ENCODE measurements at places on chromosomes 3 and 15.

DNA sequence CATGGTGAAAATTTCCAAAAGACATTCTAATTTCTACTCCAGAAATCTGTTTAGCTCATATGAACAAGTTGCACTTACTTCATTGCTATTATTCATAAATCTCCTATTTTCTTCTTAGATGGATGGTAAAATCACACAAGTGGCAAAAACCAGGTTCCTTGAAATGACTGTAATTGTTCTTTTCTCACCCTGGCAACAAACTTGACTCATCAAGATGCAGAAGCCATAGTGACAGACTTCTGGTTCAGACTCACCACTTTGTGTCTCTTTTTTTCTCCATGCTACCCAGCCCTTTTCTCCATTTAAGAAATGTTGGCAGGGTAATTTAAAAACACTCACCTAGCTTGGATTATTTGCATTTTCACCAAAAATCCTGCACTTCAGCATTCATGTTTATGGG is 82.1 kb downstream of the LRRC28 start:
- DNase-seq, result no peak

- no peak for DNase-seq
Measured at GRCh38 chr3:100107221-100107814, 7.0 kb downstream of the FILIP1L start.

DNA sequence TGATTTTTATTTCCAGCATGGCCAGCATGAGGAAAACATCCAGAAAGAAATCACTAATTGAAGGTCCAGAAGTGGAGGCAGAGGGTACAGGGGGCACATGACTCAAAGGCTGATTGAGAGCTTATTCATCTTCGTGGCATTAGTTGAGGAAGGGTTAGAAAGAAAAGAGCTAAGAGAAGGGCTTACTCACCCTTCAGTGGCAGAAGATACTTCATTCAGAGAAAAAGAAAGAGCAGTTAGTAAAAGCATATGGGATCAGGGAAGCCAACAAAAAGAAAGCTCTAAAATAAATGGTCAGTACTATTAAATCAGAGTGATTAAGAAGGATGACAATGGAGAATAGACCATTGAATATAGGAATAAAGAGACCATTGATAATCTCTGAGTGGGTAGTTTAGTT is 25.2 kb downstream of the GAP43 start:
- DNase-seq, result no peak

GRCh38 chr3:136105044-136105443 is 91.1 kb downstream of the MSL2 start:
- DNase-seq, result no peak

DNA sequence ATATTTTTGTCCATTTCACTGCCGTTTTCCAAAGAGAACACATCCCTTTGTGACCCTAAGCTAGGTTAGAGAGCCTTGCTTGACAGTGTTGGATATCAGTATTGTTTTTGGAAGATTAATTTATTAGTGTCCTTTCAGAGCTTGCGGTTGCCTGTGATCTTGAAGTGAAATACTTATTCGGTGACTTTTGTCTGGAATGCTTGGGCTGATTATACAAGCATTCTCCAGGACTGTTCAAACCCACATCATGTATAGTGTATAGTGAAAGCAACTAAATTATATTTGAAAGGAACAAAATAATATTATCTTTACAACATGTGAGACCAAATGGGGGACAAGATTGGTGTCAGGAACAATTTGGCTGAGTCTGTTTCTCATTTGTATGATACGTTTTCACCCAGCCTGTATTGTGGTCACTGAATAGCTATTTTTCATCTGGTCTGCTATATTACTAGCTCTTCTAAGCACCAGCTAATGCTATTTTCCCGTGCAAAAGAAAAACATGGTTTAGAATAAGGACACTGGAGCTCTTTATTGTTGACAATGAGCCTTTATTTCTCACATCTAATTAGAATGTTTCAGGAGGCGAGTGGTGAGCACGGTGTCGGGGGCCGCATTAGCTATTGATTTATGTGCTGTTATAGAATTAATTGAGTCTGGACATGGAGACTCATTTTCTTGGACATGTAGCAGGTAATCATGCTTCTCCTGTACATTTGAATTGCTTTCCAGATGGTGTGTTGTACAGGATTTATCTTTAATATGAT is 158.1 kb downstream of the APBA2 start:
- DNase-seq, result no peak

DNA sequence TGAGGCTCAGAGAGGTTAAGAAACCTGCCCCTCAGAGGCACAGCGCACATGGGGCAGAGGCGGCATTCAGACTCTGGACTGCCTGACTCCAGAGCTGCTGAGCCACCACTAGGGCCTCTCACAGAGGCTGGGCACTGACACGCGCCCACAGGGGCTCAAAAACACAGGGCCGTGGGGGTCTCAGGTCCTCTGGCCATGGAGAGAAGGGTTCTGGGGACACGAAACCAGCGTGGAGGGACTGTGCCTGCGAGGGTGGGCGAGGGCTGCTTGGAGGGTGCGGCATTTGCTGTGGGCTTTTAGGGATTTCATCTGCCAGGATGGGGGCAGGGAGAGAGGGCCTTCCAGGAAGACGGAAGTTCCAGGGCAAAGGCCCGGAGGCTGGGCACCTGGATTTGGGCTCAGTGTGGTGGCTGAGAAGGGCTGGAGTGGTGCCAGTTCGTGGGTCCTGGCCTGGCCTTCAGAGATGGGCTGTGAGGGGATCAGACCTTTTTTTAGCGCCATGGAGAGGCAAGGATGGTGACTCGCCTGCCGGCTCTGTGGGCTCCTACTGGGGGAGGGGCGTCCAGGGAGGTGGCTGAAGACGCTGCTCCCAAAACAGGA is 69.6 kb downstream of the EFCAB12 start:
- DNase-seq, result no peak

GRCh38 chr15:90367576-90367975 is 15.5 kb downstream of the ZNF774 start:
- DNase-seq, result no peak

- no peak for DNase-seq
Measured at GRCh38 chr15:79930516-79930915, 33.7 kb upstream of the MTHFS start.

DNA sequence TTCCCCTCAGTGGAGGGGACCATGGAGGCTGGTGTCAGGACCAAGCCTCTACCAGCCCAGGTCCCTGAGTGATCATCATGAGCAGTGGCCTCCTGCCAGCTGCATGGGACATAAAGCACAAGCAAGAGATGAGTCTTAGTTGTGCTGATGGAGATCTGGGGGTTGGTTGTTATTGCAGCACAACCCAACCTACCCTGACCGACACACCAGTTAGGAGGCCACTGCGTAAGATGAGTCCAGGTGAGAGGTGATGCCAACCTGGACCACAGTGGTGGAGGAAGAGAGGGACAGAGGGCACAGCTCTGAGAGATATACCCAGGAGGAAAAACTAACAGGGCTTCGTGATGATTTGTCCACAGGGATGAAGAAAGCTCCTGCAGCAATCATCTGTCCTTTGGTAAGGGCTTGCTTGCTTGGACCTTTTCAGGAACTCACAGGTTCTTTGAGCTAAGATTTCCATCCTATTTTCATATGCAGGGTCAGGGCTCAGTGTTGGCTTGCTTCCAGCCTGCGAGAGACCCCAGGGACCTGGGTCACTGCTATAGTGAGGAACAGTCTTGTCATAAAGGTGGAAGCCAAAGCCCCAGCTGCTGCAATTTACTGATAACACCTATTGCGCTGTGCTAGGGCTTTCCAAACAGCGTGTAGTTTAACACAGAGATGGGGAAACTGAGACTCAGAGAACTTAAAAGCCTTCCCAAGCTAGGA is 8.1 kb downstream of the RASGRF1 start:
- DNase-seq, result no peak

Data from CD8-positive, alpha-beta T cell (primary cell).